BE2C (cell line): ENCODE measurements at places on chromosomes 12 and 14.

DNA sequence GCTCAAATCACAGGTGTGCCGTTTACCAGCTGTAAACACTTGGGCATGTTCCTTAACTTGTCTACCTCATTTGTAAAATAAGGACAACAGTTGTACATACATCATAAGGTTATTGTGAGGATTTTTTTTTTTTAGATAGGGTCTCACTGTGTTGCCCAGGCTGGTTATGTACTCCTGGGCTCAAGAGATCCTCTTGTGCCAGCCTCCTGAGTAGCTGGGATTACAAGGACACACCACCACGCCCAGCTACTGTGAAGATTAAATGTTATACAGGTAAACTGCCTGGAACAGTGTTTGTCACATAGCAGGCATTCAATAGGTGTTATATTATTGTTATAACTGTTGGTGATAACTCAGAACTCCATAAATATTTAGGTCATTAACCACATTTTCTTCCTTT lies 12.7 kb downstream of the TMED10 start:
- no peak for DNase-seq

DNA sequence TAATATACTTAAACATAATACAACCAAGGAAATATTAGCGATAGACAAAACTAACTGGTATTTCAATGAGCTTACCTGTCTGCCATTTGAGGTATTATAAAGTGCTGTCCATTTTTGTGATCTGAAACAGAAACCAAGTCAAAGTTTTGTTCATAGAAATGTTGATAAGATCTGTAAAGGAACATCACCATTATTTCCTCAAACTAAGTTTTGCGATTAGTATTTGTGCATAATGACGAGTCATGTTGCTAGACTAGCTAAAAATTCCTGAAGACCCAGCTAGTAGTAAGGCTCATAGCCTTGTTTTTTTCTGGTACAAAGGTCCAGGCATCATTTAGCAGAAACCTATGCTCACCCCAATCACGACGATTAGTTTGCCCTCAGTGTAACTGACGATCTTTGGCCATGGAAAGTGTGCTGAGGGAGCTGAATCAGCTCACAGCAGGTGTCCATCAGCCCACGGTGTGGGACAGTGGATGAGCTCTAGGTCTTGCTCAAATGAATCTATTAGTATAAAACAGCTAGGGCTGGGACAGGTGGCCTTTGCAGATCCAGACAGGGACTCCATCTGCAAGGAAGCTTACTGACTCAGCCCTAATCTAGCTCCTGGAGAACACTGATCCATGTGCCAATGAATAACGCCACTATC lies 28.7 kb downstream of the GIT2 start:
- no peak for DNase-seq

GRCh38 chr14:48748151-48748675 lies 838.0 kb downstream of the RPS29 start:
- no peak for DNase-seq

- DNase-seq, result no peak
Observed at GRCh38 chr12:2664721-2665577, 129.8 kb upstream of the FKBP4 start.

DNA sequence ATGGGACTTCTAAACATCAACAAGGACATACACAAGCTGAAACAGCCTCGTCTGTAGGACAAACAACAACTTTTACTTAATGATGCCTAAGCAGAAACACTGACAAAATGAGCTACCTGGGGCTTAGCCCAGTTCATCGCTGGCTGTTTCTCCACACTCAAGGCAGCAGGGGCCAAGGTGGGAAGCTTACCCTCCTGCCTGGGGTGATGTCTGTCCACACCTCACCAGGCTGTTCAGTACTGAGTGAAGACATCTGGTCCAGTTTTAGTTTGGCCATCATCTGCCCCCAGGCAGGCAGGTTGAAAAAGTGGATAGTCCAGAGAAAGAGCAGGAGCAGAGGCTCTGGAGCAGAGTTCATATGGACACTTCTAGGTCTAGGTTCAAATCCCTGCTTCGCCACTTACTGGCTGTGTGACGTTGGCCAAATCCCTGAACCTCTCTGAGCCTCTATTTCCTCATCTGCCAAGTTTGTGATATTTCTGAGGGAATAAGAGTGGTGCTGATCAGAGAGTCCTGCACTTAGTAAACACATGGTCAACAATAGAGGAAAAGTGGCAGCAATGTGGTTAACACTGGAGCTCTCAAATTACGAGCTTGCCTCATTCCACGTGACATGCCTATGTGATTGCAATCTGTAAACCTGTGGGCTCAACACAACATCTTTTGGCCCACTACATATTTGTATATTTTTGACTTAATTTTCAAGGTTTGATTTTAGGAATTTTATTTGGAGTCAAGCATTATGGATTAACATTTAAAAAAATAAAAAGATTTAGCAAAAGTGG lies 720.1 kb upstream of the TMEM132C start:
- DNase-seq, result no peak

DNA sequence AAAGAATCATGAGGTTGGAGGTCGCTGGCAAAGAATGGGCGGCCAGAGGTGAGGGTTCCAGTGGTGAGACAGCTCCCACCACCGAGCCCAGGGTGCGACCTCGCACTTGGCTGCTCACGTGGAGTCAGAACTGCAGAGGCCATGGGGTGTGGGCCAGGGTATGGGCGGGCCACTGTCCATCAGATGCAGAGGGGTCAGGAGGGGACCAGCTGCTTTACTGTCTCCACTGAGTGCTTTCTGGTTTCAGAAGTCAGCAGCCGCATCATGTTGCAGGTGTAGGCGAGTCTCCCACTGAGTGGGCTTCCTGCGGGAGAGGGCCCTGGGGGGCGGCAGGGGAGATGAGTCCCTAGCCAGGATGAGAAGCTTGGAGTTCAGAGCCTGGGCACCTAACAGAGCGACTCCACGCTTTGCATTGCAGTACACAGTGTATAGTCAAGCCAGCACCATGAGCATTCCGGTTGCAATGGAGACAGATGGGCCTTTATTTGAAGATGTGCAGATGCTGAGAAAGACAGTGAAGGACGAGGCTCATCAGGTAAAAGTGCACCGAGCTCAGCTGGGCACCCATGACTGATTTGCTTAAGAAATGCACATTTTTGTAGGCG lies 46.9 kb upstream of the DYNC1H1 start:
- DNase-seq, result no peak

DNA sequence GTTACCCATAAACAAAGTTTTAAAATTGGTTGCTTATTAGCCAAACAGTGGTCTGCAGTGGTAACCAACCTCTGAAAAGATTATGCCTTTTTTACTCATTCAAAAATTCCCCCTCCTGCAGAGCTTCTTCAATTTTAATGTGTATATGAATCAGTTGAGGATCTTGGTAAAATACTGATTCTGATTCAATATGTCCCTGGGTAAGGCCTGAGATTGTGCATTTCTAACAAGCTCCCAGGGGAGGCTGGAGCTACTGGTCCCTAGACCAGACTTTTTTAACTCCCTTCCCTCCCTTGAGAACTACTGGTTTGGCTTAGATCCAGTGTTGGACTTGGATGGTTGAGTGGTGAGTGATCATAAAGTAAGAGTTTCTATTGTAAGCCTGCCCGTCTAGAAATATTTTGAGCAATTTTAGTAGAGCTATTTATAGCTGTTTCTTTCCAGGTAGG lies 90.2 kb downstream of the FUT8 start:
- DNase-seq, result no peak

DNA sequence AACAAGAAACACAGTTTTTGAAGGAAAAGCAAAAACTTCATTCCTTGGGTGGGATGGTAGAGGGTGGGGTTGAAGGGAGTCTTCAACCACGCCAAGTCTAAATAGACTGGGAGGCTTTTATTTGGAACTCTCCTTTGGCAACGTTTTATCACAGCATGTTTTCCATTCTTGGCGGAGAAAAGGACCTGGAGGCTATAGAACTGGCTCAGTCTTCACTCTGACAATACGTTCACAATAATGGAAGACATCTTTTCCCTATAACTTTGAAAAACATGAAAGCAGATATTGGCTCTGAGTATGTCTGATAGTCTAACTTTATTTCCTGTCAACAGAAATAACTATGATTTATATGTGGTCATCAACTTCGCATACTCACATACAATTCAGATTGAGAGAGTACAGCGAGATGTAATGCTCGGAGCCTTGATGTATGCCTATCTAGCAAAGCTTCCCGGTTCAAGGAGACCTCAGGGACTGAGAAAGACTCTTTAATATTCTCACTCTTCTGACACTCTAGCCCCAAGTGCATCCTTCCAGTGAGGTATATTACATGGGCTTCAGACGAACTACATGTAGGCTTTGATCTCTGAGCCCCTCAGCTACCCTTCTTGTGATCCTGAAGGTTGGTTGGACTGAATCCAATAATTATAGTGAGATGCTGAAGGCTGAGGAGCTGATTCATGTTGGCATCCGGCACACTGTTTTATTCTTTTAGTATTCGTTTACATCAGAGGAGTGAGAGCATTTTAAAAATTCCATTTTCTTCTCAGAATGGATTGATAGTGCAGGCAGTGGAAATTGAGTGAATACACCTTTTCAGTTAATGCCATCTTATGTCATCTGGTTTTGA lies 14.0 kb downstream of the TMEM30B start:
- DNase-seq, result no peak

GRCh38 chr14:98957211-98958047 lies 314.6 kb downstream of the BCL11B start:
- DNase-seq, result no peak

- DNase-seq, result no peak
Observed at GRCh38 chr12:11991604-11992003, 79.1 kb upstream of the BCL2L14 start.

DNA sequence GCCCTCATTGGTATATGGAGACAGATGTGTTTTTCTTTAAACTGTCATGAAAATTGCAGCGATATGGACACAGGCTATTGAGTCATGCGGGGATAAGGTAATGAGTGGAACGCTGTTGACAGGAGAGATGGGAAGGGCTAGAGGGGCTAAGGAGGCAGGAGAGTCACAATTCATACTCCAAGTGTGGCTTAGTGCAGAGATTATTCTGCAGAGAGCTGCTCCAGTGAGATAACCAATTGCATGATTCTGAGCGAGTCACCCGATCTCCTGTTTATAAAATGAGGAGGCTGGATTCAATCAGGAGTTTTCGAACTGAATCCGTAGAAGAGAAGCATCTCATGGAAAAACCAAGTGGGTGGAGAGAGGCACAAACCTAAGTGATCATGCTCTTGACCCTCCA lies 106.4 kb upstream of the PLEKHG7 start:
- DNase-seq, result no peak

- peak; percentile 18 for DNase-seq
Observed at GRCh38 chr14:67515386-67516079, 17.6 kb upstream of the PLEKHH1 start.

GRCh38 chr14:90193925-90194324 lies 62.4 kb upstream of the PSMC1 start:
- DNase-seq, result peak; percentile 27

- no peak for DNase-seq
Observed at GRCh38 chr14:100031506-100032281, 33.5 kb upstream of the EVL start.

DNA sequence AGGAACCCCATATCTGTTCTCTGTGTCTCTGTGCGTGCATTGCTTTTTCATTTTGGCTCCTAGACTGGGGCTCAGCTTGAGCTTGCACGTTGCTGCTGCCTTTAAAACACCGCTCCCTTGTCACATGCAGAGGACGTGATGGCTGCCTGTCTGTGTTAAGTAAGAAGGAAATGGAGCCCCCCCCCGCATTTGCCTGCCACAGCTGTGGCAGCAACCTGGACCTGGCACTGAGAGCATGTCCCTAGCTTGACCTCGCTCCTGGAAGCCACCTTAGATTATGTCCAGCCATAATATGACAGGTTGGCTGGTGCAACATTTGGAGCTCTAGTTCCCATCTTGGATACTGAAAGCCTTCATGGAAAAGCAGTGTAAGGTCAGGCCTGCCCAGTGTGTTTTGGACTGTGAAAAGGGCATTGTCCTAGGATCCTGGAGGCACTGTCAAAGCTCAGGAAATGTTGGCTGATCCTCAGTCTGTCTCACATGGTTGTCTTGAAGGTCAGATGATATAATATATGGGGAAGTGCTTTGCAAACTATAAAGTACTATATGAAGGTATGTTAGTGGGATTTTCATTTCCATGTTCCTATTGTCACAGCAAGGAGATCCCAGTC lies 73.8 kb downstream of the PRKCH start:
- no peak for DNase-seq

DNA sequence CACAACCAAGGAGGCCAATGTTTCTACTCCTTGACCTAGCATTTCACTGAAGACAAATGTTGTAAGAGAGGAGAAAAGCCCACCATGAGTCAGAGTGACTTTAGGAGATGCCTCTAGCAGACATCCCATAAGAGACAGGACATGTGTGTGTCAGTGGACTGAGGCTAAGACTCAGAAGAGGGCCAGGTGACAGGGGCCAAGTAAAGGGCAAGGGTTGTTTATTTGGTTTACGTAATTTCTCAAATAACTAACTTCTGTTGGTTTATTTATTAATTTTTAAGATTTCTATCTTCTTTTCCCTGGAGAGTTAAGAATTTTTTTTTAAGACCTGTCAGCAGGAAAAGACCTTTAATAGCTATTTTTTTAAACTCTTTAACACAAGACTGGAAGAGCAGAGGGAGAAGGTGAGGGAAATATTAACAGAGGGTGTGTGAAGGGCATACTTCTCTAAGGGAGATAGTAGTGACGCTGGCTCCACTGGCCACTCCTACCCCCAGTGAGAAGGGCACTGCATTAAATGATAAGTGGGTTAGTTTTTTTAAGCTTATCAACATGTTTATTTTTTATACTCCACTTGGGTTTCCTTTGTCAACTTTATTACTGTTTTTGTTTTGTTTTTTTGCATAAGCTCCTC lies 3.4 kb downstream of the PNP start:
- no peak for DNase-seq

GRCh38 chr12:47268501-47269454 lies 189.0 kb upstream of the AMIGO2 start:
- no peak for DNase-seq

- peak; percentile 79 for DNase-seq
Observed at GRCh38 chr14:100825713-100826331, at the start of gene MEG3. Gene MEG3, plus strand, starts transcription at chr14:100826118.

DNA sequence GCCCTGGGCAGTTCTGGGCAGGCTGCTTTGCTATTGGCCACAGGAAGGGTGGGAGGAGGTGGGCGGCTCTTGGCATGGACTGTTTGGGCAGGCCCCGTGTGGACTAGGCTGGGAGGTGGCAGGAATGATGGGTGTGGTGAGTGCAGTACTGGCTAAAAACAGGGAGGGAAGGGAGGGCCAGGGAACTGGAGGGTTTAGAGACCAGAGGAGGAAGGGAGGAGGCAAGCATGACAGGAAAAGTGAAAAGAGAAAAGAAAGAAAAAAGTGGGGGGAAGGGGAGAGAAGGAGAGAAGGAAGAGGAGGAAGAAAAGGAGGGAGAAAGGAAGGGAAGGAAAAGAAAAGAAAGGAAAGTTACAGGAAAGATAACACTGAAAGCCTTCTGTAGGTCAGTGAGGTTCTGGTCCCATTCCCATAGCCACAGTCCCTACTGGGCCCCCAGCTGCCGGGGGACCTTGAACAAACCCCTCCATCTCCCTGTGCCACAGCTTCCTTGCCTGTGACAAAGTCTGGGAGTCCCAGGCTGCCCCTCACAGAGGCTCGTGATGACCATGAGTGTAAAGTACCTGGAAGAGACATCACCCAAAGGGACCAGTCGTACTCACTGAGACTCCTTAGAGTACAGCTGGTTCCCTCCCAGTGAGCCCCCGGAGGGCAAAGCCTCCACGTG lies 1.1 kb upstream of the C14orf132 start:
- peak; percentile 41 for DNase-seq
